ENCODE measurements at places on chromosomes 3 and 15.

DNA sequence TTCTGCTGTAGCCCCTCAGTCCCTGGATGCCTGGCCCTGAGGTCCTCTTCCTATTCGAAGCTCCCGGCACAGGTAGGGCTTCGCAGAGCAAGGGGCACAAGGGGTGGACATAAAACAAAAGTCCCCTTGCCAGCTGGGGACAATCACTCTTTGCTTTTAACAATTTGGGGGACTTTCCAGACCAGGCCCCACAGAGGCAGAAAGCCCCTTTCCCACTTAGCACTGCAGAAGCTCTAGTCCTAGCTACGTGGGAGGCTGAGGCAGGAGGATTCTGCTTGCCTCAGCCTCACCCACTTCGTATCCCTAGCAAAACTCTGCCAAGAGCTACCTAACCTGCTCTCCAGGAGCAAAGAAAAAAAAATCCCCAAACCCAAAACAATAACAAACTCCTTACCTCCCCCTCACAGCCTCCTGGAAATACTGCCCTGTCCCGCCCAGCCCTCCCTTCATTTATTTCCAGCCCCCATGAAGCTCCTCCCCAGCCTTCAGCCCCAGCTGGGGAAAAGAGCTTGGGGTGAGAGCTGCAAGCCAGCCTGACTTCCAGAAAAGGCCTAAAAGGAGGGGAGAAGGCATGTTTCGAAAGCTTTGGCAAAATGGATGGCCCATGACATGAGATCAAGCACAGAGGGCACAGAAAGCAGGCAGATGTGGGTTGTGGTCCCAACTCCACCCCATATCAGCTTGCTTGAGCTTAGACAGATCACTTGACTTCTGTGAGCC, at the start of gene CIDEC:
Gene CIDEC (minus strand): TSS at position 424 of the 720 bp plus-strand sequence. CDS start 1,767 bp downstream, outside the sequence.
- no peak for DNase-seq

GRCh38 chr15:101641894-101642293, 10.3 kb downstream of the TM2D3 start:
- DNase-seq: no peak

DNA sequence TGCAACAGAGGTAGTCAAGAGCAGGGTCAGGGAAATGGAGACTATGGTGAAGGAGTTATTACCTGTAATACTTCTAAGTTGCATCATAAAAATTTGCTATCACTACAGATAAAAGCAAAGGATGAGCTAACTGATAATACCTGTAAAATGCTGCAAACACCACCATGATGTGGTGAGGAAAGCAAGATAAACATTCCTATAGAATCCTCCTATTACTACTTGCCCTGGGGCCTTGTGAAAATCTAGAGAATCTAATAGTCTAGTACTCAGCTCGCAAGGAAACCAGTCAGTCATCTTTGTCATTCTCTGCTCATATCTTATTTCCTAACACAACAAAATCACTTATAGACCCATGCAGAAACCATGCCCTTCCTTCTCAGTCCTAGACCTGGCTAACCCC, 899.8 kb downstream of the FHIT start:
- DNase-seq: no peak

DNA sequence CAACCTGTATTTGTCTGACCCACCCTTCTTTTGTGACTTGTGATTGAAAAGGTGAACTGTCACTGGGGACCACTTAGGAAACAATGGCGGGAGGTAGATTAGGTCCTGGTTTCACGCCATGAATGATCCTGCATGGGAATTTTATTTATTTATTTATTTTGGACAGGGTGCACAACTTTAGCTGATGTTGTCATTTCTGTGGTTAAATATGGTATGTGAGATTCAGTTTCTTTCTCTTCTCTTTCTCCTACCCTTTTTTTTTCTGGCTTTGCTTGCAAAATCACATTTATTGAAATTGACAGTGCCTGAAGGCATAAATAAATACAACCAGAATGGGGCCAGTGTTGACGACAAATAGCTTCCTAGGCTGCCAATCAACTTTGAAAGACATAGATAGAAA, 18.0 kb upstream of the HTR3E start:
- no peak for DNase-seq

DNA sequence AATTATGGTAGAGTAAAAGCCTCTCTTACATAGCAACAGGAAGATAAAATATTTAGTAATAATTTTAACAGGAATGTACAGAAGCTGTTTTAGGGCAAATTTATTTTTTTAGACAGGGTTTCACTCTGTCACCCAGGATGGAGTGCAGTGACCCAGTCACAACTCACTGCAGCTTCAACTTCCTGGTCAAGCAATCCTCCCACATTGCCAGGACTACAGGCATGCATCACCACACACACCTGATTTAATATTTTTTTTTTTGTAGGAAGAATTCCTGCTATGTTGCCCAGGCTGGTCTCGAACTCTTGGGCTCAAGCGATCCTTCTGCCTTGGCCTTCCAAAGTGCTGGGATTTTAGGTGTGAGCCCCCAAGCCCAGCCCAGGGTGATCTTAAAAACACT, 61.1 kb downstream of the PCCB start:
- no peak for DNase-seq

DNA sequence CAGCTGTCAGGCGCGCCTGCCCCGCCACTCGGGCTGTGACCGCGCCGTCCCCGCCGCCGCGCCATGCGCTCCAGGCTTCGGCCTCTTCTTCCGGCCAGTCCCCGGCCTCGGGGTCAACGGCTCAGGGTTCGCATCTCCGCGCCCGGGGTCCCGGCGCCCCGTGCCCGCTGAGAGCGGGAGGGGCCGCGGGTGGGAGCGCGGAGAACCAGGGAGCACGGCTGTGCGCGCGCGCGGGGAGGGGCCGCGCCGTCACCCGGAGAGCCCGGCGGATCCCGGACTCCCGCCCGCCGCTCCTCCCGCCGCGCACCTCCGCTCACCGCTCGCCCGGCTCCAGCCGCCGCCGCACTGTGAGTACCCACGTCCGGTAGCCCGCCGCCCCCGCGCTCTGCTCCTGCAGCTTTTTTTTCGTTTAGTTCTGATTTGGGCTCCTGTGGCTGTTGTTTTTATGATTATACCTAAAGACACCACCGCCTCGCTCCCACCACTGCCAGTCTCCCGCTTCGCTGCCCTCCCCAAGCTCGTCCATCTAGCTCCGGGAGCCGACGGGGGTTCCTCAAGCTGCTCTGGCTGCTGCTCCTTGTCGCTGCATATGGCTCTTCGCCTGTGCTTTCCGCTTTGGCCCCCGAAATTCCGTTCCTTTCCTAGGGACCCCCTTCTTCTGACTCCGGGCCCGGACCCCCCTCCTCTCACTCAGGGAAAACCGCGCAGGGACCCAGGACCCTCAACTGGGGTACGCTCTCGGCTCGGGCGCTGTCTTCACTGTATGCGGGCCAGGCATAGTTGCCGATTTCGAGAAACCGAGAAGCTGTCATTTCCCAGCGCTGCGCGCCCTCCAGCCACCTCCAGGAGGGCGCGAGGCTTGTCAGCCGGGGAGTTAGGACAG, 1.8 kb upstream of the SKOR1 start:
- no peak for DNase-seq

All from H9 (cell line).